ENCODE measurements at places on chromosomes 12 and 14.
A peak's percentile ranks its signal among the peaks of the same experiment; 100 is the strongest.

- no peak for DNase-seq
Observed at GRCh38 chr12:16568873-16569272, 37.1 kb downstream of the LMO3 start.

GRCh38 chr12:26133521-26133920 lies 8.7 kb upstream of the BHLHE41 start:
- no peak for DNase-seq

GRCh38 chr14:99677231-99678140 lies 6.6 kb upstream of the CYP46A1 start:
- peak; percentile 60 for DNase-seq

DNA sequence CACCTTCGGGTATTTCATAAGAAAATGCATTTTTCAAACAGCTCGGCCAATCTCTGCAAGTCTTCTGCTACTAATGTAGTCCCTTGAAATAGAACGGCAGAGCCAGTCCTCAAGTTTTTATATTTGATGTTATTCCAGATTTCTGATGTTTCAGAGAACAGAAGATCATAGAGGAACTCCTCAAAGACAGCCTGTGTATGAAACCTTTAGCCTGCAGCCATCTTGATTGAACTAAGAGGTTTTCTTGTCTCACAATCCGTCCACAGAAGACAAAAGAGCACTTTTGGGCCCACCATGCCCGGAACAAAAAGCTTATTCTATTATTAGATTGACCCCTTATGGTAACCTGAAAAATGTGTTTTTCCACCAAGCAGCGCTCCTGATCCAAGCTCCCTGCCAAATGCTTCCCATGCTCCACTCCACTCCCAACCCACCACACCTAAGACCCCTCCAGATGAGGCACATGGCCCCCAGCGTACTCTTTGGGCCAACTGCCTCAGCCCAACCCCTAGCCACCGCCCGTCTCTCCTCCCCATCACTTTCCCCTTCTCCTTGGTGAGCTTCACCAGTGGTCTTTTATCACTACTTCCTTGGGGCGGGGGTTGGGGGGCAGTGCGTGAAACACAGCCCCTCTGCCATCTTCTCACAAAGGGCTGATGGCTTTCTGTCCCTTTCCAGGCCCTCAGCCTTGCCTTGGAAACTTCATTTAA lies 175.8 kb downstream of the CALM1 start:
- no peak for DNase-seq

DNA sequence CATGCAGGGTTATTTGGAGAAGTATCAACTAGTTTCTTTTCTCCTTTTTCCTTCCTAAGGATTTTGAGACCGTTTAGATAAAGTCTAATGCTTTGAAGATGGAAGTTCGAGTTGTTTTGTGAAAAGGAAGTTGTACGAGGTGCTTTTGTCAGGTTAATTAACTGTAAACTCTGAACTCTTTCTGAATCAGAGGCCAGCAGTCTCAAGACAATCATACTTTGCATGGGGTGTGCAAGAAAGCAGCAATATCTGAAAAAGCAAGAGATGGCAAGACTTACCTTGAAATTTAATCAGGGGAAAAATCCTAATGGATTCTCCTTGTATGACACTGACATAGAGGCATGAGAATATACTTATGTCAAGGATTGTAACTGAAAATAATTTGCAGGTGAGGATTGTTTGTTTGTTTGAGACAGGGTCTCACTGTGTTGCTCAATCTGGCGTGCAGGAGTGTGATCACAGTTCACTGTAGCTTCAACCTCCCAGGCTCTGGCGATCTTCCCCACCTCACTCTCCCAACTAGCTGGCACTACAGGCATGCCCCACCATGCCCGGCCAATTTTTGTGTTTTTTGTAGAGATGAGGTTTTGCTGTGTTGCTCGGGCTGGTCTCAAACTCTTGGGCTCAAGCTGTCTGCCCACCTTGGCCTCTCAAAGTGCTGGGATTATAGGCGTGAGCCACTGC lies 170.2 kb upstream of the HMGA2 start:
- no peak for DNase-seq

DNA sequence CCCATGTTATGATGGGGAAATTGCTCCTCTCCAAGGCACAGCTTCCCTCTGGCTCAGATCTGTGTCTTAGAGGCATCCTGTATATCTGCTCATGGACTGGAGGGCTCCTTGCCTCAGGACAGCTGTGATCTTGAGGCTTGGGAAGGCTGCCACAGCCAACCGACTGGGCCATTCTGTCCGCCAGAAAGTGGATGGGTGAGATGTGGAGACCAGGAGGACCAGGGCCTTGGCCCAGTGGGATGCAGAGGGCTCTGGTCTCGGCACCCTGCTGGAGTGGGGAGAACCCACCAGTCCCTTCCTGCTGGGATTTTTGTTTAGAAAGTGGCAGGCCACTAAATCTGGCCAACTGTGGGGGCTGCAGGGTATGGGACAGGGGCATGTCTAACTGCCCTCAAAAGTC lies 148.6 kb downstream of the CALM1 start:
- no peak for DNase-seq

DNA sequence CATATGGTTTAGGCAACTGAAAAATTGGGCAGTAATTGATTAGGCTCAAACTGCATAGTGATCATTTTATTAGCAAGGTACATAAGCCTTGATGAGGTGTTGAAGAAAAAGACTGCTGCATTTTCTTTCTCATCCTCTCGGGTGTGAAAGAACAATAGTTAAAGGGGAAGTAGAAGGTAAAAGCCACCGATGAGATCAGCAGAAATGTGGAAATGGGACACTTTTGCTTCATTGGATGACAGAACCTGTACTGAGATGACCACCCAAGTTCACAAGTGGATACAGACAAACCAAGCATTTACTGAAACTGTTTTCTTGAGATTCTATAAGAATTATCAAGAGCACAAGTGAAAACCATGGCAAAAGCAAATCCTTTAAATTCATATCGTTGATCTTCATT lies 184.0 kb downstream of the TMX1 start:
- DNase-seq, result no peak

- no peak for DNase-seq
Observed at GRCh38 chr12:43675048-43675904, 83.3 kb downstream of the PUS7L start.

- DNase-seq, result no peak
Observed at GRCh38 chr12:57823131-57823907, 4.8 kb upstream of the AVIL start.

- no peak for DNase-seq
Observed at GRCh38 chr12:54296393-54297099, 4.3 kb downstream of the NFE2 start.

- no peak for DNase-seq
Observed at GRCh38 chr14:34733245-34733644, 18.9 kb upstream of the CFL2 start.

GRCh38 chr14:54443981-54444380 lies 2.8 kb upstream of the CNIH1 start:
- no peak for DNase-seq

All from right cardiac atrium (tissue), 5 donors.